Heart right ventricle (tissue), 16 donors: ENCODE measurements at places on chromosomes 4 and X. TPM values are rescaled to one million over a fixed set of nuclear protein-coding genes. Genes with fewer than 3 reads are reported as not detected.

QRFPR gene
- total RNA-seq, result 0.47 TPM

GRCh38 chr4:60944060-60944459 lies 256.1 kb upstream of the ADGRL3 start:
- no peak for DNase-seq

DNA sequence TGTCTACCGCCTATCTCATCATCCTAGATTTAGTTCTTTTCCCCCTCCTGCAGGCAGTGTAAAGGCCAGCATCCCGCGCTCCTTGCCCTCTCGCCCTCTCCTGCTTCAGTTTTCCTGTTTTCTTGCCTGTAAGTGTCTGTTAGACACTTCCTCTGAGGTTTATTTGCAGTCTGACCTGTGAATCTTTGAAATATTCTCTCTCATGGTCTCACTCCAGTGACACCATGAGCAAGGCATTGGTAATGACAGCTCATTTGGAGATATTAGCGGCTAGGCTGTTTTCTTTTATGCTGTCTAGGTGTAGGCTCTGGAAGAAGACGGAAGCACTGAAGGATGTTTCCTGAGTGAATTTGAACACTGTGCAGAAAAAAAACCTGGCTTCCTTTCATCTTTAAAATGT lies 179.6 kb downstream of the KDR start:
- DNase-seq, result no peak

GRCh38 chrX:11100281-11101035 lies 10.7 kb upstream of the HCCS start:
- DNase-seq, result peak; percentile 15

- DNase-seq, result no peak
These were observed 327.1 kb upstream of the VCX start for GRCh38 chrX:7515681-7516413.

PDZD4 gene
- 1.2 TPM for total RNA-seq

STK32B gene
- total RNA-seq, result 0.28 TPM

ADH1B gene
- total RNA-seq, result 20.9 TPM

GRCh38 chr4:58936436-58936835 lies 1826.3 kb upstream of the IGFBP7 start:
- DNase-seq, result no peak

ARHGEF6 gene
- 84.3 TPM for total RNA-seq

- DNase-seq, result no peak
These were observed 11.6 kb upstream of the CTBP1 start for GRCh38 chr4:1260418-1261106.

ADRA2C gene
- total RNA-seq, result 6.6 TPM

DNA sequence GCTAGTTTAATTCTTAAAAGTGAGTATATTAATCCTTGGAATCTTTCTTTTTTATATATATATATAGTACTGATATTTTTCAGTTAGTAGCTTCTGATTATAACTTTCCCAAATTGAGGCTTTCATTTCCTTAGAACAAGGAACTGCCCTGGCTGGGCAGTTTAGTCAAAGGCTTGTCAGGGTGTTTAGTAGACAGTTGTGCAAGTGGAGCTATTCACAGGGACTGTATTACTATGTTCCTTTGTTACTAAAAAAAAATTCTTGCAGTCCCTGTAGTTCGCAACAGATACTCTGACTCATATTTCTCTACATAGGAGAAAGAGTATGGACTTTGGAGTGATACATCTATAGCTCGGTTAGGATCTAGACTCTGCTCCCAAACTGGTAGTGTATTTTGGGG lies 20.8 kb downstream of the USO1 start:
- DNase-seq, result no peak

DNA sequence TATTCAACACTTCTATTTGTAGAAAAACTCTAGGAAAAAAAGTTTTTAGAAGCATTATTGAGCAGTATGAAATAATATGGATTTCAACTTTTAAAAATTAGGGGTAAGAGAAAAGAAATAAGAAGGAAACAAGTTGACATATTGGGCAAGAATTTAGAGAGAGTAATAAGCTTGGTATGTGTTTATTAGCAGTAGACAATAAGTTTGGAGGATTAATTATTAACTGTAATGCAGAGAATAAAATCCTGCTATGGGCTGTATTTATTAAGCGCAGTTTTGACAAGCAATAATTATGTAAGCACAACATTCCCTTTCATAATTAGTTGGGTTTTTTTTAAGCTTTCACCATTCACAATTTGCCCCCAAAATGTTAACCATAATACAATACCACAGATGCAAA lies 162.7 kb upstream of the SLC7A11 start:
- DNase-seq, result no peak

GRCh38 chrX:10702031-10702430 lies 81.6 kb upstream of the MID1 start:
- DNase-seq, result no peak

SLC26A1 gene
- total RNA-seq, result 0.38 TPM

GRCh38 chrX:150477371-150477770 lies 91.0 kb upstream of the MTM1 start:
- no peak for DNase-seq

DNA sequence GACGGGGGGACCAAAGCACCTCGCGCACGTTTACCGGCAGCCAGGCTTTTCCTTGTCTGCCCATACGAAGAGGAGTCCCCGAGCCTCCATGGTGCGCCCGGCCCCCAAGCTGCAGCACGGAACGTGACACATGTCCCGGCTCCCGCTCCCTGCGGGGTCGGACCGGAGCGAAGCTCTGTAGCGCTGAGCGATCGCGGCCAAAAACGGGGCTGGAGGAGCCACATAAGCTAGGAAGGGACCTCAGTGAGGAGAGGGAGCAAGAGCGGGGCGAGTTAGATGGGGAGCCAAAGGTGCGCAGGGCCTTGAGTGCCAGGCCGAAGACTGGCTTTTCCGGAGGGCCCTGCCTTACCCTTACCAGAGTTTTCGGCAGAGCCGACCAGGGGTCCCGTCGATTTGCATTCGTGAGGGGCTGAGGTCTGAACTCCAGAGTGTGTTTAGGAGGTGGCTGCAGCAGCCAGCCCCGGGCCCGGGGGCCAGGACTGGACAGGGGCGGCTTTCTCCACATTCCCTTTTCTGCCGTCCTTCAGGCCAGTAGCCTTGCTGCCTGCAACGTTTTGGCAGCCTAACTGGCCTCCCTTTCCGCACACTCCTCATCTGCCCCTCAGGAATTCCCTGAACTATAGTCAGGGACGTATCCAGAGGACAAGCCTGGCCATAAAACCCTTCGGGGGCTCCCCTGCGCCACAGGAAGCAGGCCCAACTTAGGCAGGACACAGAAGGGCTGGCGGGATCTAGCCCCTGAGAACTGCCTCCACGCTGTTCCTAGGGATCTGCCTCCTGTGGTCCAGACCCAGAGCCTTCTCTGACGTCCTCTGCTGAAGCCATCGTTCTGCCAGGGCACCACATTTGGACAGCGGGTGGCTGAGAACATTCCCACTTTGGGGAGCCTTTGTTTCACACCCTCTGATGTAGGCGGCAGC lies 689 bp downstream of the SSR4 start:
- no peak for DNase-seq

DNA sequence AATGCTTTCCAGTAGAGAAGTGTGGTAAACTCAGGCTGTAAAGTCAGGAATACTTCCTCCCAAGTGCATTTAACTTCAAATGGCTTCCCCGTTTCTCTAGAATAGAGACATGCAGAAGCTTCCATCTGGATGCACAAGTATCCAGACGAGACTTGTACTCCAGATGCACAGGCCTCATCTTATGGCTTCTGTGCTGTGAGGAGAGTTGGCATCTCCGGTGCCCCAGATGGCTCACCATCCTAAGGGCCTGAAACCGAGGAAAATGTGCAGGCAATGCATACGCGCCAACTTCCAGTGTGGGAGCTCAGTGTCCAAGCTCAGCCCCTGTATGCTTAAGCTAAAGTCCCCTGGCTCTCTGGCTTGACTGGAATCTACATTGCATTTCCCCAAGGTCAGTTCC lies 184.0 kb upstream of the TBL1X start:
- DNase-seq, result no peak

HDX gene
- total RNA-seq, result 1.3 TPM

GRCh38 chrX:68807818-68808217 lies 21.0 kb upstream of the EFNB1 start:
- no peak for DNase-seq

S100G gene
- not detected for total RNA-seq

MGST2 gene
- total RNA-seq, result 99.1 TPM

GPR143 gene
- total RNA-seq, result not detected

VSIG1 gene
- total RNA-seq, result not detected

- DNase-seq, result no peak
These were observed 35.5 kb upstream of the PLS3 start for GRCh38 chrX:115525486-115525885.

DNA sequence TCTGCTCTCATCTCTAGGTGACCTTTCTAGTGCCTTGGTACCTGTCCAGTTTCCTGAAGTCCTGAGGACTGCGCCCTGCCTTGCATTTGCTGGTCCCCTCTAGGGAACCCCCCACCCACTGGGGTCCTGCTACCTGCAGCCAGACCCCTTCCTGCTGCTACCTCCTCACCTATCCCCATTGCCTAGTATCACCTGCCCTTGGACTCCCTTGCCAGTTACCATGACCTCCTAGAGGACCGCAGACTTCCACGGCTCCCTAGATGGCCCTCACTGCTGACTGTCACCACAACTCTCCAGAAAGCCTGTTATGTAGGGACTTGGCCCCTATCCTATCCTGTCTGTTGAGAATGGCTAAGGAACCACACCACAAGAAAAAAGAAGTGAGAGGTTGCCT lies 166.6 kb downstream of the EFNB1 start:
- DNase-seq, result no peak

TMEM255A gene
- 0.21 TPM for total RNA-seq

SYN1 gene
- 15.2 TPM for total RNA-seq

DNA sequence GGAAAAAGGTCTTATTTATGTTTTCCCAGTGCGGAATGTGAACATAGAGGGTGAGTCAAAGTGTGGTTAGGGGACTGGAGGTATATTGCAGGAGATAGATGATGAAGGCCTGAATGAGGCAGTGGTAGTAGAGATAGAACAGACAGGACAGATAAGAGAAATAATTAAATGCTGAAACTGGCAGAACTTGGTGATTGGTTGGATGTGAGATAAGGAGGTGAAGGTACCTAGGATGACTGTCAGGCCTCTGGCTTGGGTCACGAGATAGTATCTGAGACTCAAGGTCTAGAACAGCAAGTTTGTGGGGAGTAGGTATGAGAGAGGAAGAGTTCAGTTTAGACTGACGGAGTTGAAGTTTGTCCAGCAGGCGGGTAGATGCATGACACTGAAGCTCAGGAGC lies 3.5 kb downstream of the MND1 start:
- DNase-seq, result no peak

DNA sequence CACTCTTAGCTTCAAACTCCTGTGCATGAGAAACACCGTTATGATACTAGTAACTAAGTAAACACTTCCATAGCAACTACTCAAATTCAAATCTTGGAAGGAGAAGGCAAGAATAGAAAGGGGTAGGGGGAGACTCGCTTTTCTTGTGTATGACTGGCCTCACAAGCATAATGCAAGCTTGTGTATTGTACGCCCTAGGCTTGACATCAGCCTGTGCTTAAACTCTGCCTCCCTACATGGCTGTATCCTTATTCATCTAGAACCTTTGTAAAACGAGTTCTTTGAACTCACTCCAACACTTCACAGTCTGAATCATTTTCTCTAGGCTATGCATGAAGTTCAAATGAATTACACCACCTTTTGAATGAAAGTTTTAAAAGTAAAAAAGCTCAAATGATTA lies 1071.2 kb upstream of the ADGRL3 start:
- DNase-seq, result no peak

GRCh38 chr4:20253283-20253734 lies 1.6 kb downstream of the SLIT2 start:
- peak; percentile 12 for DNase-seq
